ENCODE measurements at places on chromosomes 5 and 9.
A peak's percentile ranks its signal among the peaks of the same experiment; 100 is the strongest.

DNA sequence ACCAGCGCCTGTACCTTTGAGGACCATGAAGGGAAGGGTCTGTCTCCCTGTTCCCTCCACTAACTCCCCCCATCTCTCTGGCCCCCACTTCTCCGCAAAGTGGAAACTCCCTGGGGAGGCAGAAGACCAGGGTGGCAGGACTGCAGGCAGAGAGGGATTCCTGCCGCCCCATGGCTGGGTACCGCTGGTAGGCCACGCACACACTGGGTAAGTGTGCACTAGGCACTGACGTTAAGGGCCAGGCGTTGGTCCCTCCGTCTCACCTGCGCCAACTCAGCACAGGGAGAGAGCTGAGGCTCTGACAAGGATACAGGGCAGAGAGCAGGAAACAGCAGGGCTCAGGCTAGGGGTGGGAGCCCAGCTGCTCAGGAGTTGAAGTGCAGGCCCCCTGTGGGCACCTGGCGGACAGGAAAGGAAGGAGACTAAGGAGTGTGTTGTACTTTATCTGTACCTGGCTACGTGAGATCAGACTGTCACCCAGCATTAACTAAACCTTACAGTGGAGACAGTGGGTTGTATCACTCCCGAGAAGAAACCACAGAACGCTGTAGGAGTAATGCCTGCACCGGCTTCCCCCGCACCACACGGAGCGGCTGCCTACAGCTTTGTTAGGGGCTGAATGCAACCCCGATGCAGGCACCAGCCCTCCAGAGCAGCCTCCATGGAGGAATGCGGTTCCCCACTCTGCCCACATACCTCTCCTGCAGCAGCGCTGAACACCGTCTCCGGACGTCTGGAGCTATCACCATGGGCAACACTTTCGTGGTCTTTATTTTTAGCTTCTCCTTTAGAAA is 34.2 kb upstream of the CLPTM1L start:
- no peak for DNase-seq

DNA sequence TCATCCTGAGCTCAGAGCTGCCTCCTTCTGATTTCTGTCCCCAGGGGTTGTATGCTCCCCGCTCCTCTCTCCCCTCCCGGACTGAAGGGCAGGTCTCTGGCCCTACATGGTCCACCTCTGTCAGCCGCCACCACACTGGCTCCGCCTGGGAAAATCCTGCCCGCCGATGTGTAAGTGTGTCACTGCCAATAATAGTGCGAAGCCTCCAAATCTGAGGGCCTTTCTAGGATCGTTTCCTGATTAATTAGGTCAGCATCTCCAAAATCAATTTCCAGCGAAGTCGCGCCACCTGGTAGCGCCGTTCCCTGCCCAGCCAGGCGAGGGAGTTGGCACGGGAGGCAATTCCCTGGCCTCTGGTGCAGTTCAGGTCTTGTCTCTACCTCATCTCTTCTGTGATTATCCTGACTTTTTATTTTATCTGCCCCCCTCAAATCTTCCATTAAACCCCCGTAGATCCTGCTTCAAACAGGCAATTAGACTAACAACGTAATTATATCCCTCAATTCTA is 73.5 kb downstream of the ZNF618 start:
- DNase-seq = no peak

DNA sequence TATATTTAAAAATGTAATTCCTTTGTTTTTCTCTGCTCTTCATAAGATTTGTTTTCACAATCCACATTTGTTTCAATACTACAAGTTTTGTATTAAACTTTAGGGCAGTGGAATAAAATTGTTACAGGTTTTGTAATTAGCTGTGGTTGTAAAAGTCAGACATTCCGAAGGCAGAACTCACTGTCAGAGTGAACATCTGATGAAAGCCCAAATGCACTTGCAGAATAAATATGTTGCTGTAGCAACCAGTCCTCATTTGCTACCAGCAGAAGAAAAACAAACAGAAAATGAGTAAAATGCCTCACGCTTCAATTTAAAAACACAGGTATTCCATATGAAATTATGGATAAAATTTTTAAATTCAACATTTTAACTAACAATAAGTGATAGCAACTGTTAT is 740.1 kb upstream of the FAM174A start:
- no peak for DNase-seq

DNA sequence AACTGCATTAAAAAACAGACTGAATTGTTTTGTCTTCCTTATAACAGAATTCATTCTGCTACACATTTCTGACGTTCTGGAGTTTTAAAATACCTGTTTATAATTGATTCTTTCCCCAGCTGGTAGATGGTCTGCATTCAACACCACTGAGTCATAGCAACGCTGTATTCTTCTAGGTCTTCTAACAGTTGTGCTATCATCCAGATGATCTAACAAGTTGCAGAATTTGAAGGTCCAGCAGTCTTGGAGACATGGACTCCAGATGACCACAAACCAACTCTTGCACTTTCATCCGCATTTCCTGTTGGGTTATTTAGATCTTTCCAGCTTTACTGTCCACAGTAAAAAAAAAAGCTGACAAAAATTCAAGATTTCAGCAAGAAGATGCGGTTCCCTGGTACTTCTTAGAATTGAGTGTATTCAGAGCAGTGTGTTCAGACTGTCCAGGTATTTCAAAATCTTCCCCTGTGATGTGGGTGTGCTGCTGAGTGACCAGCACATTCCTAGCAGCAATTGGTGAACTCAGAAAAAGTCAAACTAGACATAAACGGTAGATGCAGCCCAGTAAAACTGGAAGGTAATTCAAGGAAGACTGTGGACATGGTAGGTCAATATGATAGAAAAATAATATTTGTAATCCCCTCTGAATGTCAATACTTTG is 50.2 kb downstream of the CSNK1A1 start:
- DNase-seq = no peak

DNA sequence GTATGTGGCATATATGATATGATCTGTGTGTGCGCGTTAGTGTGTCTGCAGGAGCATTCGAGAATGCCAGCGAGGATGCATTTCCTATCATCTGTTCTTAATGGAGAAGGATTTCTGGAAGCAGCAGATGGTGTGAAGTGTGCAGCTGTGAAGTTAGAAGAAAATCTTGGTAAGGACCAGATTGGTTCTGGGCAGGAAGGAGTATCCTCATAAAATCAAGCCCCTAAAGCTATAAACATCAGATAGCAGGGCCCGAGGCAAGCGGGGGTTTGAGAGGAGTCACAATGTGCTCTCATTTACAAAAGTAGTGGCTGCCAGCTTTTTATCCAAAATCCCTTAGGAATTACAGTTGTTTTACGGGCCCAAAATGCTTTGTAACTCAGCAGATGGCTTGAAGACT is 40.0 kb downstream of the DAPK1 start:
- no peak for DNase-seq

GRCh38 chr5:151374539-151374938 is 27.2 kb upstream of the SLC36A2 start:
- DNase-seq = no peak

DNA sequence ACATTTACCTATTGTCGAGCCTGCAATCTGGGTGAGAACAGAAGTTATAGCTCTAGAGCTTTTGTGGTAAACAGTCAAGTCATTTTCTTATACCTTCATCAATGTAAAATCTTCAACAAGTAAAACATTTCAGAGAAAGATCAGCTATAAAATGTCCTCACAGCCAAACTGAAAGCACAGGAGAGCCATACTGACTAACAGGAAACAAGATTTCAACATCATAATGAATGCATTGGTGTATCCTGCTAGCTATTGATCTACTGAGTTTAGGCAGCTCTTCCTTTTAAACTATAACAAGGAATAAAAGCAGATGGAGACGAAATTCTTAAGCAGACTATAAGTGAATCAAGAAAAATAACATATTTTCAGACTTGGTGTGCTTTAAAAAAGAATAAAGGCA is 1522.9 kb upstream of the WWC1 start:
- no peak for DNase-seq

DNA sequence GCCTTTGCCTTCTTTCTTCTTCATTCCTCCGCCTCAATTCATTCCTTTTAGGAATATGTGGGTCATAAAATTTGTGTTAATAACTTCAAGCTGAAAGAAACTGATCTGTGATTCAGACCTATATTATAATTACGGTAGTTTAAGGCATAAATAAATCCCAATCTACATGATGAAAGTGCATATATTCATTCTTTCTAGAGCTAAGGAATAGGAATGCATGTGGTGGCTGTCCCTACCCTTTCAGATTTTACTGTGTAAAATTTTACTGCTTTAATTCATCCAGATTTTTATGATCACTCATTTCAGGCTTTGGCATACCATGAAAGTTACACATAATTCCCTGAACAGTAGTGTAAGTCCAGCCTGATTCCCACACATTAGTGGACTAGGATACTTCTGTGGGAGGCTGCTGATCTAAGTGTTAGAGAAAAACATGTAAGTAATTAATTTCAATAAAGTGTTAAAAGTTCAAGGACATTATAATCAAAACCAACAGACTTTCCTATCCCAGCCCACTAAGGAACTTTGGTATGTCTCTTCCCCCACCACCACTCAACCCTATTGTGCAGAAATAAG is 83.1 kb downstream of the HINT1 start:
- DNase-seq = no peak

DNA sequence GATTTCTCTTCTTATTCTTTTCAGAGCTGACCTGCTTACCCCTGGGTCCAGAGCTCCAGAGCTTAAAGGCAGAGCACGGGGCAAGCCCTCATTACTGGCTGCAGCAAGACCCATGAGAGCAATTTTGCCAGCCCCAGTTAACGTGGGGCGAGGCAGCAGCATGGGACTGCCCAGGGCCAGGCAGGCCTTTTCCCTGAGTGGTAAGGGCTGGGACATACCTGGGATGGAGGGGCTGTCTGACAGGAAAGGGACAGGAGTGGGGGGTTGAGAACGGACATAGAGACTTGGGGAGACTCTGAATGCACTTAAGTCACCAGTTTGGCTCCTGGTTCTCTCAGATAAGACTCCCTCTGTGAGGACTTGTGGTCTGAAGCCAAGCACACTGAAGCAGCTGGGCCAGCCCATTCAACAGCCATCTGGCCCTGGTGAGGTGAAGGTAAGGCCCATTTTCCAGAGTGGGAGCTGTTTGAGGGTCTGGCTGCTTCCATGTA is 26.2 kb downstream of the HMGXB3 start:
- no peak for DNase-seq

DNA sequence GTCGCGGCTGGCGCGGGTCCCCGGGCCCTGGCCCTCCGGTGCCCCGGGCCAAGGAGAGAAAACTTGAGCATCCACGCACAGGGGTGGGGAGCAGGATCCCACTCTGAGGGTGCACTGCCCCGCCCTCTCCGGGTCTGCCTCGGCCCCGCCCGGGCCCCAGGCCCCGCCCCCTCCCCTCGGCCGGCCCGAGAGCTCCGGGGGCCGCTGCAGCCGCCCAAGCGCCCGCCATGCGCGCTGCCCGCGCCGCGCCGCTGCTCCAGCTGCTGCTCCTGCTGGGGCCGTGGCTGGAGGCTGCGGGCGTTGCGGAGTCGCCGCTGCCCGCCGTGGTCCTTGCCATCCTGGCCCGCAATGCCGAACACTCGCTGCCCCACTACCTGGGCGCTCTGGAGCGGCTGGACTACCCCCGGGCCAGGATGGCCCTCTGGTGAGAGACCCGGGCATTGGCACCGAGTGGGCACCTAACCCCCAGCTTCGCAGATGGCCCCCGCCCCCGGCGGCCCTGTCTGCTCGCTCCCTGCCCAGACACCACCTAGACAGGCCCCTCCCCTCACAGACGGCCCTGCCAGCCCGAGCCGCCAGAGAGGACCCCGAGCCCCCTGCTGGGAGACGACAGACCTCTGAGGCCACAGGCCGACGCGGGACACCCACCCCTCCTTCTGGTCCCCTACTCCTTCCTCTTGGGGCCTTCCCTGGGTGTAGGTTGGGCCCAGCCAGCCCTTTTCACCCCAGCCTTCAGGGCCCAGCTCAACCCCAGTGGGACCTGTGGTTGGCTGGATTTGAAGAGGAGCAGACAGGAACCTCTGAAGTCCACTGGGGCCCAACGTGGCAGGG is at the start of gene CERCAM:
CERCAM (plus strand) TSS at position 207 of the 831 bp plus-strand sequence; CDS start at position 228, 21 bp downstream.
- peak; percentile 51 for DNase-seq

GRCh38 chr9:111945216-111945615 is 48.6 kb downstream of the UGCG start:
- DNase-seq = no peak

DNA sequence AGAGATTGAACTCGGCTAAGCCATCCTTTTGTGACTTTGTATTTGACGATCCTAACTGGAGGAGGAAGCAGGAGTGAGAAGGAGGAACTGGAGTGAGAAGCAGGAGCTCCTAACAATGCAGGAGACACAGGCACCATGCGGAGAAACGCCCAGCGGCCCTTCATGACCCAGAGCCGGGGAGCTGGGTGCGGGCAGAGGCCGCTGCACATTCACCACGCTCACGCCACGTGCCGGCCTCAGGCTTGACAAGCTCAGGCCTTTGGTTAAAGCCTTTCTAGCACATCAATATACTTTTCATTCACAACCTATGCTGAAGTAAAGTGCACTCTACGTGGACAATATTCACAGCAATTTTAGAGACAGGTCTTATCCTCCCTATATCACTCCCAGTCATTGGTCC is 124.8 kb upstream of the FAM120A start:
- DNase-seq = no peak

DNA sequence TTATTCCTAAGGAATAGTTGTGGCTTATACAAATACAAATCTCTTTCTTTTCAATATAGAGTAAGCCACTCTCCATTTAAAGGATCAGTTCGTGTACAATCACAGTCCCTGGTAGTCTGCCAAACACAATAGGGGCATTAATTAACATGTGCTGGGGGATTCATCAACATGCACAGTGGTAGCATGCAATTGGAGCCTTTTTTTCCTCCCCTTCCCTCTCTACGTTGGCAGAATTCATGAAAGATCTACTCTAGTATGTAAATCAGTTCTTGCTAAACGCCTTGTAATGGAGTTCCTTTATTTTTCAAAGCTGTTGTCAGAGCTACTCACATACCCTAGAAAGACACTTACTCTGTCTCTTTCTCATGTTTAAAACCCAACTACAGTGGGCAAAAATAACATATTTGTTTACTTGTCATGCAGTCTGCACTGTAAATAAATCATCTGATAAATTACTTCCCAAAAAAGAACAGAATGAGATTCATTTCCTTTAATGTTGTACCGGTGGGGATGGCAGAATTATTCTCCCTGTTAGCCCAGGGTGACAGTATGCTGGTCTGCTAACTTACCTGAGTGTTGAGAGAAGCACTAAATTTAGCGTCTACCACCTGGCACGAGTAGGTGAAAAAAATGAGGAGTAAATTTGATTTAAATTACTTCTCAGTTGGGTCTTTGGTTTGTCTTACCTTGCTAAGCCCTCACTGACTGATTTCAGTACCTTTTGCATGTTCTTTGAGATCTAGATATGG is 341.5 kb upstream of the CCNH start:
- no peak for DNase-seq

DNA sequence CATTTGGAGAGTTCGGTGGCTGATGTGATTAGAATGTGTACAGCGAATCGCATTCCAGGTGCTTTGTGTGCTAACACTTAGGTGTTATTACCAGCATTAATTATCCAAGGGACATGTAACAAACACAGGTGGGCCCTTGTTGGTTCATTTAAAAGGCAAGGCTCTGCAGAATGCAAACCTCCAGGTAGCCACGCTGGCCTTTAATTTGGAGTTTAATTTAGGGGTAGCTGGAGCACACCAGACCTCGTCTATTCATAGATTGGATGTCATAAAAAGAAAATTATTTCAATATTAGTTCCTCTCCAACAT is 191.1 kb downstream of the MAT2B start:
- no peak for DNase-seq
